CD4-positive, alpha-beta T cell (primary cell): ENCODE measurements at places on chromosomes 12 and 14.

DNA sequence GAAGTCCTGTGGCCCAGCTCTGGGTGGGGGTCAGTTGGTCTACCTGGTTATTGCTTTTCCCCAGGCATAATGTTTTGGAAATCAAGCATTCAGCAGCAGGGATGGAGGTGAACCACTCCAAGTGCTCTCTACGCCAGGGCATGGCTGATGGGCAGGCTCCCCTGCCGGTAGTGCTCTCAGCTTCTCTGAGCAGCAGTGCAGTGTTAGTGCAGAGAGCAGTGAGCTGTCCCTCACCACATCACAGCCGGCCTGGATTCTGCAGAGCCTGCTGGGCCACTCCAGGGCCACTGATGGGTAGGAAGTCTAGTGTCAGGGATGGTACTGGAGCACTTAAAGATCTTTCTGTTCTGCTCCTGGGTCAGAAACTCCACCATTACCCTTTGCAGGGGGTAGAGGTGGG, 151.1 kb downstream of the CALM1 start:
- DNase-seq, result no peak

GRCh38 chr14:91241863-91242262, 2.6 kb downstream of the GPR68 start:
- no peak for DNase-seq

DNA sequence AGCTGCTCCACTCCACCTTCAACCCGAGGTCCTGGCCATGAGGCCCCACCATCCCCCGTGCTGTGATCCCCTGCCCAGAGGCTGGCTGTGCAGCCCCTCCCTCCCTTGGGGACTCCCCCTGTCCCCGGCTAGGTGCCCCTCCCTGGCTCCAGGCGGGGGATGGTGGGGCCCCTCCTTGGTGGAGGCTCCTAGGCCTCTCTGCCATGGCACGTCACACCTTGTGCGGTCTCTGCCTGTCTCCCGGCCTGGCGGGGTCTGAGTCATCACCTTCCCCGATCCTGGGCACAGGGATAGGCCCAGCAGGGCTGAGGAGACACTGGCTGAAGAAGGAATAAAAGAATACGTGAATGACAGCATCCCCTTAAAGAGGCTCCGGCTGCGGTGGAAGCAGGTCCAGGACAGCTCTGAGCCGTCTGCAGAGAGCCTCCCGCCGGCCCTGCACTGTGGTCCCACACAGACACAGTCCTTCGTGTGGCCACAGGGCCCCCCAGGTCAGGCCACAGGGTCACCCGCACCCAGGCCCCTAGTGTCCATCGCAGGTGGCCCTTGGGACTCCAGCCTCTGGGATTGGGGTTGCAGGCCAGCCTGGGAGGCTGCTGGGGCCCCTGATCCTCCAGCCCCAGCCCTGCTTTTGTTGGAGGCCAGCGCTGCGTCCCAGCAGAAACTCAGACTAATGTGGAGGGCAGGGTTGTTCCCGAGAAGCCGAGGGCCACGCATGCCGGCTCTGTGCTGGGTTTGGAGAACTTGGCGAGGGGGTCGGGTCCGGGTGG, 43.6 kb downstream of the KIF26A start:
- DNase-seq, result no peak

- DNase-seq, result no peak
These were observed 79.9 kb downstream of the PHLDA1 start for GRCh38 chr12:75951399-75952278.

GRCh38 chr12:96375170-96375569, 25.1 kb downstream of the CDK17 start:
- DNase-seq, result no peak

GRCh38 chr14:74615735-74616134, 3.7 kb upstream of the LTBP2 start:
- no peak for DNase-seq

DNA sequence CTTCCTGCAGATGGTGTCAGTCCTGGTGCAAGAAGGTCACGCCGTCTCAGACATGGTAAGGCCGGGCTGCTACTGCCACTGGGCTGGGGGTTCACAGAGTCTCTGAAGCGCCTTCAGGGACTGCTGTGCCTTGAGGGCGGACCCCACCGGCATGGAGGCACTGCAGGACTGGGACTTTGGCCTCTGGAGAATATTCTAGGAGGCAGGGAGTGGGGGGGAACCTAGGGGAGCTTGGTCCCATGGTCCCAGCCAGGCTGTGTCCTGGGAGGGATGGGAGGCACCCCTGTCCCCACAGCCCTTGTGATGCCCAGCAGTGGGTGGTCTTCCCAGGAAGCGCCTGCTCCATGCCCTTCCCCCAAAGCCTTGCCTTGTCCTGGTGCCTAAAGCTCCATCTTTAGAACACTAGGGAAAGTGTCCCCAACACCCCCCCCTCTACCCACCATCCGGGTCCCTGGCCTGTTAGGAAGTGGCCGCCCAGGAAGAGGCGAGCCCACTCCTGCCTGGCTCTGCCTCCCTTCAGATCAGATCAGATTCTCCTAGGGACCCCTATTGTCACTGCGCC, 1.5 kb downstream of the AMN start:
- no peak for DNase-seq

GRCh38 chr14:104361921-104362681, 217.5 kb upstream of the C14orf180 start:
- no peak for DNase-seq

DNA sequence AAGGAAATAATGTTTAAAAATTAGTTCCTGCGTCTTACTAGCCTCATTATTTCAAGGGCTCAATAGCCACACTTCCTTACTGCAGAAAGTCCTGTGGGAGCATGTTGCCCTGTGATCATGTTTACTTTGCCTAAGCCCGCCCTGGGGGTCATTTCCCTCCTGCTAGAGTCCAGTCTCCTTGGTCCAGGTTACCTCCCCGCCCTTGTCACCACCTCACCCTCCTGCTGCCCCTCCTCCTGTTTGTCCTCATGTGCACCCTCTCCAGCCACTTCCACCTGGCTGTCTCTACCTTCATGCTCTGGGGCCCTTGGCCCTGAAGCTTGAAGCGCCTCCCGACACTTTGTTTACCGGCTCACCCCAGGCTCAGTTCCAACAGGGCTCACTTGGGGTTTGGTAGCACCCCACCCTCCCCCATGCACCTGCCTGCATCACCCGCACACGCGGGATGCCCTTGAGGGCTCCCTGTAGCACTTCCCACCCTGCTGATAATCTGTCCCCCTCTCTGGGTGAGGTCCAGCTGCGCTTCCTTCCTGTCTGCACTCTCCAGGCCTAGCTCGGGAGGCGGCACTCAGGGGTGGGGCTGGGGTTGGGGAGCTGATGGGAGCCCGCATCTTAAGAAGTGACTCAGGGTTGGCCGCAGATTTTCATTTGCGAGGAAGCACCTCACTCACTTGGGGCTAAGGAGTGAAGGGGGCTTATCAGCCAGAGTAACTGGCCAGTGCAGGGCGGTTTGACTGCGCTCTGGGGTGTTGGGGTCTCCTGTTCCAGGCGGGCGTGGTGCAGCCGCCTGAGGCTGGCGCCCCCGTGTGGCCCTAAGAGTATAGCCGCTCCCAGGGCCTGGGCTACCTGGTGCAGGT, 40.1 kb downstream of the SMIM41 start:
- peak; percentile 43 for DNase-seq

DNA sequence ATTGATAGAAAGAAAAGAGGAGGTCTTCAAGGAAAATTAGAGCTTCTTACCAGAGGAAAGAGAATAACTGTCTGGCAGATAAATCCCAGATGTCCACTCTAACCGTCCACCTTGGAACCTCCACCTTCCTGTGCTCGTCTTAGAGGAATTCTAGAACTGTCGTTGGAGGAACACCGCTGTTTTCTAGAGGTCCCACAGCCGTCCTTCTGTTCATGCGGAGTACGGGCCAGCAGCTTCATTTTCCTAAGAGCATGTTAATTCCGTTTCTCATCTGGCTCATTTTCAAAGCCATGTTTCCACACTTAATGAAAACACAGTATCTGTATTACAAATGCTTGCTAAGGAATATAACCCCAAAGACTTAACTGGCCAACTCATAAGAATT, 107.9 kb upstream of the ESRRB start:
- DNase-seq, result no peak

- no peak for DNase-seq
These were observed 96.0 kb downstream of the TGFB3 start for GRCh38 chr14:75885829-75886228.

DNA sequence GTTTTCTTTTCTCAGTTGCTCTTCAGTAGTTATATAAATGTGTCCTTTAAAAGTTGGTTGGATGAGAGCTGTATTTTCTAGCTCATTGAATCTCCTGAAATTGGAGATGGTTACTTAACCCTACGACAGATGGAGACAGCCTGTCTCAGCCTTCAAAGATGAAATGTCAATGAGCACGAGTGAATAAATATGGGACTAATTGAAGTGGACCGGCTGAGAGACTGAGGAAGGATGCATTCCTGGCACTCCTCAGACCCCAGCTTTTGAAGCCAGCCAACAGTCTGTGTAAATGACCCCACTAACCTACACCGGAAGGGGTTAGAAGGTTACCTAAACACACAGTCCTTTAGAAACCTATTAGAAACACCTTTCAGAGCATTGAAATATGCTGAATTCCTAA, 46.6 kb downstream of the PDZRN4 start:
- DNase-seq, result no peak

GRCh38 chr14:100536721-100537445, 50.3 kb downstream of the BEGAIN start:
- DNase-seq, result no peak

- DNase-seq, result no peak
These were observed 41.6 kb downstream of the GNPTAB start for GRCh38 chr12:101789171-101789570.

DNA sequence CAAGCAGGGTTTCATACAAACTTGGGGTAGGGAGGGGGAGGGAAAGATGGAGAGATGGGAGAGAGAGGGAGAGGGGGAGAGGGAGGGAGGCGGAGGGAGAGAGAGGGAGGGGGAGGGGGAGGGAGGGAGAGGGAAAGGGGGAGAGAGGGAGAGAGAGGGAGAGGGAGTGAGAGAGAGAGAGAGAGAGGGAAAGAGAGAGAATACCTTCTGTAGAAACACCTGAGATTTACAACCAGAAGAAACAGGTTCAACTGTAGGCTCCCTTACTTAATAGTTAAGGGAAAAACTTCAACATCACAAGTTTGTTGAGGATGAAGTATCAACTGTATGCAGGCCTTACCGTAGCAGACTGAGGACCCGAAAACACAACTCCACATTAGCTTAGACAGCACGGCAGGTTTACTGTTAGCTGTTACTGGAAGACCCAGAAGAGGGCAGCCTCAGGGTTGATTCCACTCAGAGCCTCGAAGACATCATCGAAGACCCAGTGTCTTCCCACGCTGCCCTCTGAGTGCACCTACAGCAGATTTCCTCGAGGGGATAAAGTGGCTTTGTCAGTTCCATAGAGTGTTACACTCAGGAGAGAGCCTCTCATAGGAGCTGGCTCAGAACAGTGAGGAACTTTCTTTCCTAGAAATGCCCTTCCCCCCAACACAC, 72.4 kb downstream of the NT5DC3 start:
- no peak for DNase-seq

DNA sequence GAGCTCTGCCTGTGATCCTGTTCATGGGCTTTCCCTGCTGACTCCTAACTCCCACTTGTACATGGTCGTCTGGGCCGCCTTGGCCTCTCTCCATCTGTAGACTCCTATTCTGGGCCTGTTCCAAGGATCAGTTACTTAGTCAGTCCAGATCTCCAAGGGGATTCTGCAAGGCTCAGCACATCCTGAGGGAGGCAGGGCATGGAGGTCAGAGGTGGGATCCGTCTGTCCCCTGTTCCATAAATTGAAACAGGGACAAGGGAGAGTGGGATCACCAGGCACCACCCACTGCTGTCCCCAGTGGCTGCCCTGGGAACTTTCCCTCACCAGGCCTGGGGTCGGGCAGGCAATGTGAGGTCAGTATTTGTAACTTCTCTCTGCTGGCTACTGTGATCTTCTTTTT, 43.5 kb downstream of the KCTD10 start:
- DNase-seq, result no peak

DNA sequence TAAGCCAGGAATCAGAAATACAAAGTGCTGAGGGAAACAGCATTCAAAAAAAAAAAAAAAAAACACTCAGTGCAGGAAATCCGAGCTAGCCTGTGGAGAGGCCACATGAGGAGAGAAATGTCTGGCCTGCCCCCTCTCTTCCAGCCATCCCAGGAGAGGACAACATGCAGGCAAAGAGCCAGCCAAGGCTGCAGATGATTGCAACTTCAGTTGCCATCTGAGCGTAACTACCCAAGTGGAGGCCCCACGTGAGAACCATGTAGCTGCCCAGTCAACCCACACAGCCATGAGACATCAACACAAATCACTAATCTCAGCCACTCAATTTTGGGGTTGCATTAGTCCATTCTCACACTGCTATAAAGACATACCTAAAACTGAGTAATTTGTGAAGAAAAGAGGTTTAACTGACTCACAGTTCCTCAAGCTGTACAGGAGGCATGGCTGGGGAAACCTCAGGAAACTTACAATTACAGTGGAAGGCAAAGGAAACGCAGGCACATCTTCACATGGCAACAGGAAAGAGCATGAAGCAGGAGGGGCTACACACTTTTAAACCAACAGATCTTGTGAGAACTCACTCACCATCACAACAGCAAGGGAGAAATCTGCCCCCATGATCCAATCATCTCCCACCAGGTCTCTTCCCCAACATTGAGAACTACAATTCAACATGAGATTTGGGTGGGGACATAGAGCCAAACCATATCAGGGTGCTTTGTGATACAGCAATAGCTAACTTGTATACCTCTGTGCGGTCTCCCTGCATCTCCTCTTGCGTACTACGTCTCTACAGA, 161.1 kb downstream of the PIWIL1 start:
- DNase-seq, result no peak
